Activated naive CD8-positive, alpha-beta T cell treated with anti-CD3 and anti-CD28 coated beads, Interleukin-2, amount 50 U/mL, for 16 hours (primary cell): ENCODE measurements at places on chromosomes 12 and 14.

DNA sequence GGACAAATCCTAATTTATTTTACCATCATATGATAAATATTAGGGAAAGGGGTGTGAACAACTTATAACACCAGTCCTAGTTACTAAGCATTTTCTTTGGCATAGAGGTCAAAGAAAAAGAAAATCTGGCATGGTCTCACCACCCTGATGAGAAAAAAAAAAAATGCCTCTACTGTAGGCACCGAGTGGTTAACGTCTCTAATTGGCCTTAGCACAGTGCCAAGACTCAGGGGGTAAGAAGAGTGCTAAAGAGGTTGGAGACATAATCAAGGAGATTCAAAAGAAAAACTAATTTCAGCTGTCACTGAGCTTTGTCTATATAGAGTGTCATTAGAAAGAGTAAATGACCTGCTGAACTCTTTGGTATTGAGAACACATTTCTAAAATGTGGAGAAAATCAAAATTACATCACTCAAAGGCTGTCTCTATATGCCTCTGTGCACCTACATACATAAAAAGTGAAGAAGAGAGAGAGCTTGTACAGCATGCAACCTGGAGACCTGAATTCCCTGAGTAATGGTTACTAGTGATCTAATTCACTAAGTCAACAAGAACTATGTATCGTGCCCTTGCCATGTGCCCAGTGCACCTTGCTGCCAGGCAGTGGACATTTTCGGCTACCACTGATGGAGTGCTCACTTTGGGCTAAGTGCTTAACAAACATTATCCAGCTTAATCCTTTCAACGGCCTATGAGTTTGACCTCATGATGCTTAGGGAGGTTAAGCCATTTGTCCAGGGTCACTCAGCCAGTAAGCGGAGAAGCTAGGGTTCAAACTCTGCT, 113.8 kb upstream of the G2E3 start:
- DNase-seq = no peak

DNA sequence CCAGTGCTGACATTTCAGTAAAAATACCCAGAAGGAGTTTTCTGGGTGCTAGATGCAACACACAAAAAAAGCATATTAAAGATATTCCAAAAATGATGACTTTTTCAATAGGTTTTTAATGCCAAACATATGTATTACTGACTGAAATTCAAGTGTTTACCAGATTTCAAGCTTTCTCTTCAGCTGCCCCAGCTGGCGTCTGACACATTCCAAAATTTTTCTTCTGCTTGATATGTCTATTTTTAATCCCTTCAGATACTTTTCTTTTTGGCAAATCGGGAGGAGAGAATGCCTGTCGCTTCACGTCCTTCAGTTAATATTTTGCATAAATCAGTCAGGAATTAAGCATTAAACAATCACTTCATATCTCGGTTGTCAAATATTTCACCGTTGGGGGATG, 7.1 kb upstream of the CCDC60 start:
- DNase-seq = no peak

DNA sequence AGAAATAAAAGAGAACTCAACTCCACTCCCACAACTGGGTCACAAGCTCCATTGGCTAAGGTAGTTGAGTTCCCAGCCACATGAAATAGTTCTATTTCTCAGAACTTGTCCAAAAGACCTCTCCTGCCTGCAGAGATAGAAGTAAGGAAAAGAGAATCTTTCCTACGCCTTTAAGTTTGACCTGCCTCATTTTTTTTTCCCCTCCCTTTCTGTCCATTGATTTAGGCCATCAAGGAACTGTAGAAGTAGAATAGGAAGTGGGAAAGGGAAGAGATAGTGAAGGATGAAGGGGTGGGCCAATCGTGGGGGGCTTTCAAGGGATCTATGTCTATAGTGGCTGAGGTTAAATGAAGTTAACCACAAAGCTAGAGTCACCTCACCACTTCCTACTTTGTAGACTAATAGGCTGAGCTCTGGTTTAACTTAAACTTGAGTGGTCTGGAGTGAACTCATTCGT, 13.9 kb upstream of the NUDT4 start:
- DNase-seq = no peak

DNA sequence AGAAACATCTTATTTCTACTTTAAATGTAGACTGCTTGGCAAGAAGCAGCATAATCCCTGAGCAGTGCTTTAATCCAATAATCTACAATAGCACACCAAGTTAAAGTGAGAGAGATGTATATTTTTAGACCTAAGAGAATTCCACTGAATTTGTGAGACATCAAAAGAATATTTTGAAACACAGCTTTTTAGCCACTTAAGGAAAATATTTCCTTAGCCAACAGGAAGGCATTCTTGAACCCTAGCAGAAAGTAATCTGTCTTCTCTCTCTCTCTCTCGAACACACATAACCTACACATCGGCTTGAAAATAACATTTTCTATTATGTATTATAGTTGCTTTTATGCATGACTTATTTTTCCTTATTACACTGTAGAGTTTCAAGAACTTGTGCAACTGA, 34.0 kb downstream of the KITLG start:
- no peak for DNase-seq

- no peak for DNase-seq
These were observed 259.0 kb upstream of the E2F7 start for GRCh38 chr12:77324416-77324762.

GRCh38 chr12:65823513-65824375, 539 bp upstream of the HMGA2 start:
- no peak for DNase-seq

GRCh38 chr12:5884866-5885265, 60.2 kb downstream of the ANO2 start:
- DNase-seq = no peak

DNA sequence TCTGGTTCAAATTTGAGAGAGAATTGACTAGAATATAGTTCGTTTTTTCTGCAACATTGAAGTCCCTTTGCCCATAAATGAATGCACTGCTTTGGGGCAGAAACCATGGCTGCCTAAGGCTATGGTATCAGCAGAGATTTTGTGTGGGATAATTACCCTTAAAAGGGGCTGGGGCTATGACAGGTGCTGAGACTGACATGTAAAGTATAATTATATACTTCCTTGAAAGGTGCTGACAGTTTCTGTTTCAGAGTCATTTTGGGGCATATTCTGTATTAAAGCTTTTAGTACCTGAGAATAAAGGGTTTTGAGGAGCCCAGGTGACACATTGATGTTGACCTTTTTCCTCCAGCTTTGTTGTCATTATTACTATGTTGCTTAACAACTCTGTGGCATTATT, 150.3 kb upstream of the PTPRQ start:
- no peak for DNase-seq

DNA sequence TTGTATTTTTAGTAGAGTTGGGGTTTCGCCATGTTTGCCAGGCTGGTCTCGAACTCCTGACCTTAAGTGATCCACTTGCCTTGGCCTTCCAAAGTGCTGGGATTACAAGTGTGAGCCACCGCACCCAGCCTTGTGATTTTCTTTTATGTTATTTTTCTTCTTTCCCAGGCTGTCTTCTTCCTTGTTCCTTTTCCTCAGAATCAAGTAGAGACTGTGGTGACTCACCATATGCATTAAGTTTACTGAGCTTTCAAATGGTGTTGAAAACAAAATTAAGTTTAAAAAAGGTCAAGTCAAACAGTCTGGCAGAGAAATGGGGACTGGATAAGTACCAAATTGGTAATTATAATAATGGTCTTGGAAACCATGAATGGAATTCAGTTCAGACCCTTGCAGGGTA, 5.7 kb downstream of the ARPC3 start:
- DNase-seq = no peak

DNA sequence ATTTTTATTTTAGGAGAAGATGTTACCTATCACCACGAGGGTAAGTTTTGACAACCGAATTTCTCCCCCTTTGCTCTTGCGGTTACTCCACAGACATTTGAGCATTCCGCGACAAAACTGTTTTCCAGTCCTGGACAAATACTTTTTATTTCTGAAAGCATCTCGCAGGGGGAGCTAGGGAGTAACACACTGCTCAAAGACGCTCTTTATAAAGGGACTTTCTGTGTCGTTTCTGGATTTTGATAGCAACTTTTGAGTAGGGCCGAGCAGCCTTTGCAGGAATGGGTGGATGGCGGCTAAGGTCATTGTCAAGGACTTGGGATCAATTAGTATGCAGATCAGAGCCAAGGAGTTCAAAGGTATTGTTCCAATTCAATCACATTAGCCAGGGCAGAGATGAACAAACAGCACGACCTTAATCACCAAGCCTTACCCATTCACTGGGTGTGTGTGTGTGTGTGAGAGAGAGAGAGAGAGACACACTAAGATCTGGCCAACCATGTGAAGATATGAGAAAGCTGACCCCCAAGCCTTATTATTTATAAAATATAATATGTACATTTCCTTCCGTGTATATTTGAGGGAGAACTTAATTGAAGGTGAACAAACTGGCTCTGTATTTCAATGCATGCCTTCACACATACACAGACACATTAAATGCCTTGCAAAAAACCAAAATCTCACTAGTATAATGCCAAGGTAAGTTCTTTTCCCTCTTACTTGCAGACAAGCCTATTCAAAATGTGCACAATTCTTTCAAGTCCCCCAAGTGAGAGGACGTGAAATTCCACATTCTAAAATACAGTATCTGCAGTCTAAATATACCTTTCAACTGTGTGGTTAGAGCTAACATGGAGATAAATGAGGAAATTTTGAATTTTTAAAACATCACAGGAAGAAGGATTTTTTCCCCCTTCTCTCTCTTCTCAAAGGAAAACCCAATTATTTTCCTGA, 613.8 kb downstream of the VRK1 start:
- no peak for DNase-seq

GRCh38 chr12:71656740-71657139, 6.9 kb downstream of the ZFC3H1 start:
- no peak for DNase-seq

- DNase-seq = no peak
These were observed 4.8 kb upstream of the NGDN start for GRCh38 chr14:23464700-23465099.

- no peak for DNase-seq
These were observed 204.9 kb upstream of the FRMD6 start for GRCh38 chr14:51446771-51447170.

- no peak for DNase-seq
These were observed 65.2 kb downstream of the PAPOLA start for GRCh38 chr14:96567289-96567899.

- no peak for DNase-seq
These were observed 115.0 kb upstream of the MDM1 start for GRCh38 chr12:68446901-68447796.

DNA sequence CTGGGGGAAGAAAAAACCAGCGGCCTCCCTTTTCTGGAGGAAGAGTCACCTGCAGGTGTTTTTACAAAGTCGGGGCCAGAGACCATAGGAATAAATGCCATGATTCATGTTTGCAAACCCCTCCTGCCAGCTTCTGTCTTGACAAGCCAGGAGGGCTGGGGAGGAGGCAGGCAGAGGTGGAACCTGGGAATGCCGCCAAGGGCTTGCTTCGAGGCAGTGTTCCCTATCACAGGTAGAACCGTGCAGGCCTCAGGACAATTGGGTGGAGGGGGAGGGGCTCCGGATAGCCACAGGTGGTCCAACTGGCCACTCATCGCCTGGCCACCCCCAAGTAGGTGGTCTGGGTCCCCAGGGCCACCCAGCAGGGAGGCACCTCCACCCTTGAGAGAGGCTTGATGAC, 14.2 kb upstream of the DLK1 start:
- DNase-seq = no peak

GRCh38 chr12:104964856-104965205, 6.7 kb upstream of the SLC41A2 start:
- no peak for DNase-seq

GRCh38 chr14:93126111-93126510, 10.4 kb upstream of the ITPK1 start:
- DNase-seq = no peak

- no peak for DNase-seq
These were observed 11.3 kb upstream of the SMCO3 start for GRCh38 chr12:14825256-14825655.

DNA sequence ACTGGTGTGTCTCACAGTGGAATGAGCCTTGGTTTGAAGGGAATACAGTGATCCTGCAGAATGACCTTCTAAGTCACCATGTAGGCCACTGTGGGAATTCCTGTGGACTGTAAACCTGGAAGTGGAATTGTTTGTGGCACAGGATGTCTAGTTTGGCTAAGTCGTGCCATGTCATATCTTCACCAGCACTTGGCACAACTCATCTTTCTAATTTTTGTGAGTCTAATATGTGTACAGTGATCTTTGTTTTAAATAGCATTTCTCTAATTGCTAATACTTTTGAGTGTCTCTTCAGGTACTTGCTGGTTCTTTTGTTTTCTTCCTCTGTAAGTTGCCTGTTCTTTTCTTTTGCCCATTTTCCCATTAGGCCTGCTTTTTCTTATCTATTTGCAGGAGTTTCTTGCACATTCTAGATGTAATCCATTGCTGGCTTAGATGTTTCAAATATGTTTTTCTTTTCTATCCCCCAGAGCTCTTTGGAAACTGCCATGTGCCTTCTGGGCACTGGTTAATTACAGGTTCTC, 112.7 kb downstream of the VRK1 start:
- no peak for DNase-seq

- no peak for DNase-seq
These were observed 32.9 kb downstream of the SOS2 start for GRCh38 chr14:50198499-50198898.

DNA sequence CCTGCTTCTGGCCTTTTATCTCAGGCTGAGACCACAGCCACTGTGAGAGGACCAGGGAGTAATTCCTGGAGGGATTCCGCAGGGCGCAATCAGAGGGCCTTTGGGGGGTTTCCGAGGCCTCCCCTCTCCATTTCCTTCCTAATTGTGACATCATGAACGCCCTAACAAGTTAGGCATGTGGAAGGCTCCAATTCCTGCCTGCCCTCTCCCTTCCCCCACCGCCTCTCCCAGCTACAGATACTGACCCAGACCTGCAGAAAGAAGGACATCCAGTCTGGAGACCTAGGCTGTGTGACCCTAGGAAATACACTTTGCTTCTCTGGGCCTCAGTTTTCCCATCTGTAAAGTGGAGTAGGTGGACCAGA, 637.9 kb downstream of the MED13L start:
- DNase-seq = no peak

- DNase-seq = no peak
These were observed 22.0 kb upstream of the SNRPF start for GRCh38 chr12:95836630-95837239.

- no peak for DNase-seq
These were observed 10.2 kb upstream of the SH2B3 start for GRCh38 chr12:111395336-111396187.

- no peak for DNase-seq
These were observed 987.7 kb downstream of the GALC start for GRCh38 chr14:87005280-87005679.

- DNase-seq = no peak
These were observed 12.9 kb downstream of the MDGA2 start for GRCh38 chr14:47662466-47662865.

GRCh38 chr12:2460051-2460670, 334.6 kb upstream of the FKBP4 start:
- DNase-seq = no peak

DNA sequence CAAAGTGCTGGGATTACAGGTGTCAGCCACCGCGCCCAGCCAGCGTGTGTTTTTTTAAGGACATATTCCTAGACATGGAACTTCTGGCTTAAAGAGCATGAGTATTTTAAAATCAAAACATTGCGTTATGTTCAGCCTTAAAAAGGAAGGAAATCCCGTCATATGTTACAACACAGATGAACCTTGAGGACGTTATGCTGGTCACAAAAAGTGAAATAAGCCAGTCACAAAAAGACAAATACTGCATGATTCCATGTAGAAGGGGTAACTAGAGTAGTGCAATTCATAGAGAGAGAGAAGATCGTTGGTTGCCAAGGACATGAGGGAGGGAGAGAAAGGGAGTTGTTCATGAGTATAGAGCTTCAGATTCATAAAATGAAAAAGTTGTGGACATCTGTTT, 53.9 kb downstream of the ACACB start:
- no peak for DNase-seq
